ENCODE measurements at places on chromosomes 3 and 15. TPM values are rescaled to one million over a fixed set of nuclear protein-coding genes. Genes with fewer than 3 reads are reported as not detected.
A peak's percentile ranks its signal among the peaks of the same experiment; 100 is the strongest.

- DNase-seq = peak; percentile 19
Measured at GRCh38 chr3:171980578-171981270, 58.7 kb upstream of the FNDC3B start.

- DNase-seq = no peak
Measured at GRCh38 chr3:82509106-82509842, 747.8 kb upstream of the GBE1 start.

GRCh38 chr3:71525391-71525790 lies 58.1 kb downstream of the FOXP1 start:
- DNase-seq = no peak

Gene SLC22A13
- under 0.01 TPM for total RNA-seq

DNA sequence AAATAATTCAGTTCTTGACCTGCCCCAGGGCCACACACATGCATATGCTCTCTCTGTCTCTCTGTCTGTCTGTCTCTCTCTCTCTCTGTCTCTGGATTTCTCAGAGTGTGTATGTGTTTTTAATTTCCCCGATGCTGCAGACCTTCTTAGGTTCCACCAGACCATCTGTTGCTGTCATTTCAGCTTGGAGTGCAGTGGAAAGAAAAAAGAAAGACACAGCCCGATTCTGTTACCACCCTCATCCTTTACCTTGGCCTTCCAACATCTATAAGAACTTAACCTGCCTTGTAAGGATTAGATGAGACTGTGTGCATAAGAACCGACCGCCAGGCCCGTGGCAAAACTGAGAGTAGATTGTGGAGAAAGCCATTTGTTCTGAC lies 9.7 kb upstream of the PGPEP1L start:
- no peak for DNase-seq

DNA sequence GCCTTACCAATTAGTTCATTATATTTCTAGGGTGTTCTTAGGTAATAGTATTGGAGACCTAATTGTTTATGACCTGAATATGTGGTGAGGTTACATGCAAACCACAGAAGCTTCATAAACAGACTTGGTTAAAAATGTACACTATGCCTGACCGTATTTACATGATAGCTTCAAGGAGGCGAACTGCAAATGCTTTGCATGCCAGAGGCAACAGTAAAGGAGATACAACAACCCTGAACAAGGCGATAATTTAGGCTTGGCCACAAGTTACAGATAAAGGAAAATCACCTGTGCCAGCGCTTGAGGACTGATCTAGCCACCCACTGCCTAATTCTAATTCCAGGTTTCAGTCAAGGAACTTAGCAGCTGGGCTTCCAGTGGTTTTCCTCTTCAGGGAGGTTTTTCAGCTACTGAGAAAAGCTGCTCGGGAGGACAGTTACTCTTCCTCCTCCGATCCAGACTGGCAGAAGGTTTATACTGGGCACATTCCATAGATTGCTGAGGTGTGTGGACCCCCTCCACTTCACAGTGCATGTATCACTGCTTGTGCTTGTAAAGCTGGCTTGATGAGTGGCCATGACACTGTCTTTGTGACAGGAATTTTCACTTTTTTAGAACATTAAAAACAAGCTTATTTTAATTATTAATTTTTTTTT lies 95.6 kb downstream of the DHX36 start:
- DNase-seq = no peak

DNA sequence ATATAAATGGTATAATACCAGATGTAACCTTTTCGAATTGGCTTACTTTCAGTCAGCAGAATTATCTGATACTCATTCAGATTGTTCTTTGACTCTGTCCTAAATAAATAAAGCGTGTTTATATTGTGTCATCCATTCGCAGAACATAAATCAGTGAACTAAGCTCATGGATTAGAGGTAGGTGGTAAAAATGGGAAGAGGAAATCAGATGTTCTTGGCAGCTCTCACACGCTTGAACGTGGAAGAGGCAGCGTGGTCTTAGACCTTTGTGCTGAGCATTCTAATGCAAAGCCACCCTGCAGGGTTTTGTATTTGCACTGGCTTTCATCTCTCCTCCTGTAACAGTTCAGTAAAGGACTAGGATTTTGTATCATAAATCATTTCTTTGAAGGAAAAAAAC lies 441.4 kb downstream of the GABRG3 start:
- no peak for DNase-seq

Gene RHOV
- total RNA-seq = not detected

- DNase-seq = no peak
Measured at GRCh38 chr3:154522036-154522602, 92.1 kb upstream of the GPR149 start.

Gene ZIC1
- total RNA-seq = not detected

- DNase-seq = no peak
Measured at GRCh38 chr15:69434679-69435078, 17.9 kb upstream of the RPLP1 start.

DNA sequence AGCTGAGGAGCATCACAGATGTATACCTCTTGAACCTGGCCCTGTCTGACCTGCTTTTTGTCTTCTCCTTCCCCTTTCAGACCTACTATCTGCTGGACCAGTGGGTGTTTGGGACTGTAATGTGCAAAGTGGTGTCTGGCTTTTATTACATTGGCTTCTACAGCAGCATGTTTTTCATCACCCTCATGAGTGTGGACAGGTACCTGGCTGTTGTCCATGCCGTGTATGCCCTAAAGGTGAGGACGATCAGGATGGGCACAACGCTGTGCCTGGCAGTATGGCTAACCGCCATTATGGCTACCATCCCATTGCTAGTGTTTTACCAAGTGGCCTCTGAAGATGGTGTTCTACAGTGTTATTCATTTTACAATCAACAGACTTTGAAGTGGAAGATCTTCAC lies 3.0 kb downstream of the CCR8 start:
- DNase-seq = no peak

GRCh38 chr3:169771497-169772304 lies 1.5 kb upstream of the MYNN start:
- peak; percentile 83 for DNase-seq

Gene SKOR1
- total RNA-seq = under 0.01 TPM

- DNase-seq = no peak
Measured at GRCh38 chr15:92869263-92869940, 30.7 kb upstream of the CHD2 start.

DNA sequence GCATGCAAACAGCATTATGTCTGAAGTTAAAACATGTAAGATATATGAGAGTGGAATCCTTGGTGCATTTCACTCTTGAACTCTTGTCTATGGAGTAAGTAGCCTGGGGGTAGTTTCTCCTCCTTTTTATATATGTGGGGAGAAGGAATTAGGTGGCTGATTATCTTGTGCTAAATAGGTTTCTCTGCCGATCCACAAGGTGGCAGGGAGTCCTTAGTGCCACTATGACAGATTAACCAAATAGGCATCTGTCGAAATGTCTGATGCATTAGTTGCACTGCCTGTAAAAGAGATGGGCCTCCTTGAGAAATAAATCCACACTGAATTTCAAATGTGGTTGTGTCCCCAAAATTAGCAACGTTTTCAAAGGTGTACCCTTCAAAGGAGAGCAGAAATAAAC lies 170.1 kb downstream of the CNTN4 start:
- no peak for DNase-seq

Gene PLXND1
- 392 TPM for total RNA-seq

Gene TRMT10C
- total RNA-seq = 23.9 TPM

- no peak for DNase-seq
Measured at GRCh38 chr15:69972436-69972835, 125.3 kb downstream of the TLE3 start.

DNA sequence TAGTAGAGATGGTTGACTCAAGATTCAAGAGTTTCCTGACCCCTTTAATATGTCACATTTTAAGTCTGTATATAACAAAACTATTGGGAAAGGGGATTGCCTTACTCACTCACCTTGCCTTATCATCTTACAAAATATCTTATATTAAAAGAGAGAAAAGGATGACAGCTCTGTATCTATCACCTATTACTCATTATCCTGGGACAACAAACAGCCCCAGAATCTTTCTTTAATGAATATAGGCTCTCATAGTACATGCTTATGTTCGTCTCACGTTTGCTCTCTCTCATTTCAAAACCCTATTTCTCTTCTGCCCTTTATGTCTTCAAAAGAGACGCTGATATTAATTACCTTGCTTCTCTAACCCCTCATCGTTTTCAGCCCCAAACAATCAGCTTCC lies 1023.4 kb upstream of the CFAP20DC start:
- DNase-seq = no peak

GRCh38 chr3:85050821-85051220 lies 92.0 kb downstream of the CADM2 start:
- DNase-seq = no peak

DNA sequence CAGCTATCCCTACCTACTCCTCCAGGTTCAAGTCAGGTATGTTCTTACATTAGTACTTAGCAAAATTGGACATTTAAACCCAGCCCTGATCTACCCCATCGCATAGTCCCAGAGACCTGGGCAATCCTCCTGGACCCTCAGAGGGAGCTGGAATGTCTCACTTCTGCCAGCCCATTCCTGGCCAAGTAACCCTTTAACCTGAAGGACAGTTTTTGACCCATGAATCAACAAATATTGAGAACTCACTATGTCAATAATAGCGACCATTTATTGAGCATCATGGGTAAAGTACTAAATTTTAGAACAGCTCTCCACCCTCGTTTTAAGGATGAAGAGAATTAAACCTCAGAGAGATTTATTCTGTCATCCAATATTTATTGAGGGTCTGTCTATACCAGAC lies 70.4 kb downstream of the RBPMS2 start:
- no peak for DNase-seq

DNA sequence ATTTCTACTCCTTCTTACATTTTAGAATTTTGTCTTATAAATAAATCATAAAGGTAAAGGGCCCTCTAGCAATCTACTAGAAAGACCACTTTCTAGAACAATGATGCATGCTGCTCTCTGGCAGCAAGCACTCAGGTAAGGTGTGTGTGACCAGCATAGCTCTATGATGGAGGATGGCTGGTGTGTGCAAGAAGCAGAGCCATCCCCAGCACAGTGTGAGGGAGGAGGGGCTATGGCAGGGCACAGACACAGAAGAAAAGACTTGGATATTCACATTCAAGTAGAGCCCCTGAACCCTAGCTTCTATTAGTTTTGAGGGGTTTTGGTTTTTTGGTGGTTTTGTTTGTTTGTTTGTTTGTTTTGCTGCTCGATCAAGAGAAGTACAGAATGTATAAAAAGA lies 277.1 kb upstream of the CCDC54 start:
- no peak for DNase-seq

DNA sequence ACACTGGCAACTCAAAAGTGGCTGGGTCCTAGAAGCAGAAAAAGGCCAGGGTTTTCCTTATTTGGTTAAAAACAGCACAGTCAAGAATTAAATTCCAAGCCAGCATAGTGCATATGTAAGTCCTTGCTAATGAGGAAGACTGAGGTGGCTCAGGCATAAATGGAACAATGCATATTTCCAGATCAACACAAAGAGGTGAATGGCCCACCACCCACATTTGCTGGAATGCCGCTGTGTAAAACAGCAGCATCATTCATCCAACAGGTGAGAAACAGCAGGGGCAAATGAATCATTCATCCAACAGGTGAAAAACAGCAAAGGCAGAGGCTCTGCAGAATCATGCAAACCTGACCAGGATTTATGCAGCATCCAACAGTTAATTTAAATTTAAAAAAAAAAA lies 32.9 kb downstream of the GPR176 start:
- DNase-seq = no peak

DNA sequence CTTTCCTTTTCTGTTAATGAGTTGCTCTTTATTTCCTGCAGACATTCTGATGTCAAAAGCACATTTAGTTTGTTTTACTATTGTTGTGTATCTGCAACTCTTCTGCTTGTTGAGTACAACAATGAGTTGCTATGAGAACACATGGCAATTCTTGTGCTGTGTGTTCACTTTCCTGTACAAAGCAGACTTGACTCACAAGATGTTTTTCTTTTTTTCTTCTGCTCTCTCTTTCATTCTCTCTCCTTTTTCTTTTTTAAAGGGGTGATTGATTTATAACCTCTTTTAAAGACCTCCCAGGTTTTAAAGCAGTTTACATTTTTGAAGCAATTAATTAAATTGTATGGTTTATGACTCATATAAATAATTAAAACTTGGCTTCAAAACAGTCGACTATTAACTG lies 31.6 kb upstream of the ABHD10 start:
- no peak for DNase-seq

GRCh38 chr3:80889535-80889934 lies 871.9 kb downstream of the GBE1 start:
- peak; percentile 0 for DNase-seq

Gene SLC9A9
- 3.9 TPM for total RNA-seq

DNA sequence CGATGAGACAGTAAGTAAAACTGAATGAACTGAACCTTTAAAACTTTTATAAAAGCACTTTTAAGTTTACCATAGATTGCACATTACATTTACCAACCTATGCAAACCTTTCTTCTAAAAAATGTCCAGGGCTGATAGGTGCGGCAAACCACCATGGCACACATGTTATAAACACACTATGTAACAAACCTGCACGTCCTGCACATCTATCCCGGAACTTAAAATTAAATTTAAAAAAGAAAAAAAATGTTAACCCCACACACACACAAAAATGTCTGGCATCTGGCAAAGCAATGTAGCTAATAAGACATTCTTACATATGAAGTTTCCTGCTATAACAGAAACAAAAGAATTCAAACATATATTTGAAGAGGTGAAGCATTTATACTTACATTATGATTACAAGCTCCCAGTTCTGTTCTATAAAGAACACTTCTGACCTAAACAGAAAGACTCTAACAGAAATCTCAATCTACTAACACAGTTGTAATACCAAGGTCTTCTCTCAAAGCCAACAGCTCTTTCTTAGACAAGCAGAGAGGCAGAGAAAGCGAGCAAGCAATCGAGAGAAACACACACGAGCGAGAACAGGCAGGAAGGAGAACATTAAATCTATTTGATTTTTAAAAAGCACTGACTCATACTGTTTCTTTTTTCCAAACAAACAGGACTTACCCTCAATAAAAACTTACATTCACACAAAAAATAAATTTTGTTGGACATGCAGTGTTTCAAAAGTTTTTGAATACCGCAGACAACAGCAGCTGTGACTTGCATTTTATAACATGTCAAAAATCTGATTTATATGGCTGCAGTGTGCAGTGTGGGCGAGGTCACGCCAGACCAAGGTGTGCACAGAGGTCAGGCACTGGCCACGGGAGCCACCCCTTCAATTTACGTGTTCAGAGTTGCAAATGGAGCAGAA lies at the start of gene NRG4:
Gene NRG4, minus strand, starts transcription at position 798 of the 925 bp plus-strand sequence. CDS start 1,194 bp downstream, outside the sequence.
- DNase-seq = no peak

DNA sequence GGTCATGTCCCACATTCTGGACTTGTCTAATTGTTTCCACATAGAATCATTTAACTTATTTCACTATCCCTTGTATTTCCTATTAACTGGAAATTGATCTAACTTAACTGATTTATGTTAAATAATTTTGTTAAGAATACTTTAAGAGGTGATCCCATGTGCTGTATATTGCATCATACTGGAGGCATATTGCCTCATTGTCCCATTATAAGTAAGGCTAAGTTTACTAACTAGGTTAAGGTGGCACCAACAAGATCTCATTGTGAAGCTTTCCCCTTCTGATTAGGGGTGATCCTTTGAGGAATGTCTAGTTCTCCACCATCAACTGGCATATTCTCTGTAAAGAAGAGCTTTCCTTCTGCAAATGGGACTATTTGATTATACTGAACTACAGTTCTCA lies 24.4 kb downstream of the MAP1A start:
- DNase-seq = no peak

Gene GOLGA8S
- 0.13 TPM for total RNA-seq

Gene POPDC2
- total RNA-seq = 0.76 TPM

Gene TSEN2
- total RNA-seq = 7.7 TPM

All from dermis microvascular lymphatic vessel endothelial cell (primary cell).